ENCODE measurements at places on chromosomes 12 and 14. TPM values are rescaled to one million over a fixed set of nuclear protein-coding genes. Genes with fewer than 3 reads are reported as not detected.

DNA sequence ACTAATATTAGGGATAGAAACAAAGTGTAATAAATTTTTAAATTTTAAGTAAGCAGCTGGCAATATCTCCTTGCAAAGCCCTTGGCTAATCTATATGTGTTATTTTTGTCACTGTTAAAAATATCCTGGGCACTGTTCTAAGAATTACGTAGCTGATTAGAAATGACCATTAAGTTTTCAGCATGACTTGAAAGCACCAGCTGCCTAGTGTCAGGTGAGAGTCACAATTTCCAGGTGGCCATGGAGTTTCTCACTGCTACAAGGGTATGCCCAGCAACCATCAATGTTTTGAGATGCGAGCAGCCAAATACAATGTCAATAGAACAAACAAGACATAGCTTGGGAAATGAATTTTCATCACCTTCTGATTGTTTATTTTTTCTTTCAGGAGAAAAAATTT lies 23.3 kb upstream of the GYS2 start:
- no peak for DNase-seq

DNA sequence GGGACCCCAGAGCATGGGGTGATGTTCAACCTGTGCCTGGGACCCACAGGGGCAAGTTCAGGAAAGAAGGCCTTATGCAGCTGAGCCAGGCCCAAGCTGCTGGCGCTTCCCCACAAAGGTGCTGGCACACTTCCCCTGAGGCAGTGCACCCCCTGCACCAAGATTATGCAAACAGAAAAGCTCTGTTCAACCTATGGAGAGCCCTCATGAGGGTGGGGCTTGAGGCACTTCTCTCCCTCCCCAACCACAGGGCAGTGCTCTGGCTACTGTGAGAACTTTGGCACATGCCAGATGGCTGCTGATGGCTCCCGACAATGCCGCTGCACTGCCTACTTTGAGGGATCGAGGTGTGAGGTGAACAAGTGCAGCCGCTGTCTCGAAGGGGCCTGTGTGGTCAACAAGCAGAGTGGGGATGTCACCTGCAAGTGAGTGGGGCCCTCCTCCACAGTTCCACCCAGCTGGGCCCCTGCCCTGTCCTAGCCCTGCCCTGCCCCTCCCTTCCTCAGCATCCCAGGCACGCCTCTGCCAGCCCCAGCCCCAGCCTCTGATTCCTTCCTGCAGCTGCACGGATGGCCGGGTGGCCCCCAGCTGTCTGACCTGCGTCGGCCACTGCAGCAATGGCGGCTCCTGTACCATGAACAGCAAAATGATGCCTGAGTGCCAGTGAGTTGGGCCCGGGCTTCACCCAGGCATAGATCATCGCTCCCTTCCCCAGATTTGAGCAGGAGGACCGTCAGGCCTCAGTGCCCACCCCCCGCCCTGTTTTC lies 5.5 kb upstream of the NXPH4 start:
- DNase-seq = no peak

DNA sequence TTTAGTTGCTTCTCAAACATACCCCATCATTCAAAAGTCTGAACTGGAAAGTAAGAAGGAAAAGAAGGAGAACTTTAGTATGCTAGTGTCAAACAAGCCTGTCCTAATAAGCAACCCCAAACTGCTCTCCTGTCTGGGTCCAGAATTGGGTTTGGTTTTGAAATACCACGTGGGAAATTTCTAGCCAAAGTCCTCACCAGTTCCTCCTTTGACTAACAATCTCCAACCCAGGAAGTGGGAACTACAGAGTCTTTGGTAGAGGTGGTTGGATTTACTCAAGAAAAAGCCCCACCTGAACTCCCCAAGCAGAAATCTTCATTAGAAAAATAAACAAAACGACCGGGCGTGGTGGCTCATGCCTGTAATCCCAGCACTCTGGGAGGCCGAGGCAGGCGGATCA lies 17.4 kb upstream of the EIF4B start:
- no peak for DNase-seq

DNA sequence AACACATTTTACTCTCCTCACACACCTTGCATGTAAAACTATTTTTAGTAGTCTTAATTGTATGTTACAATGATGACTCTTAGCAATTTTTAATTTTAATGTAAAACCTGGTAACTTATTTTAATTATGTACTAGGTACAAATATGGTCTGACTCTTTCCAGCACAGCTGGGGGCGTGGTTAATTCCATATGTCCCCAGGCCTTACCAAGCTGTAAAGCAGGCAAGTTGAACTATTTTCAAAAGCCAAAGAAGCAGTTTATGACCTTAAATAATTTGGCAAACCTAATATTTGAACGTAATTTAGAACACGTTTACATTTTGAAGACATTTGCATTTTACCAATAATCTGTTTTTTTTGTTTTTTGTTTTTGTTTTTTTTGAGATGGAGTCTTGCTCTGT lies 9.3 kb upstream of the ACOT6 start:
- no peak for DNase-seq

DNA sequence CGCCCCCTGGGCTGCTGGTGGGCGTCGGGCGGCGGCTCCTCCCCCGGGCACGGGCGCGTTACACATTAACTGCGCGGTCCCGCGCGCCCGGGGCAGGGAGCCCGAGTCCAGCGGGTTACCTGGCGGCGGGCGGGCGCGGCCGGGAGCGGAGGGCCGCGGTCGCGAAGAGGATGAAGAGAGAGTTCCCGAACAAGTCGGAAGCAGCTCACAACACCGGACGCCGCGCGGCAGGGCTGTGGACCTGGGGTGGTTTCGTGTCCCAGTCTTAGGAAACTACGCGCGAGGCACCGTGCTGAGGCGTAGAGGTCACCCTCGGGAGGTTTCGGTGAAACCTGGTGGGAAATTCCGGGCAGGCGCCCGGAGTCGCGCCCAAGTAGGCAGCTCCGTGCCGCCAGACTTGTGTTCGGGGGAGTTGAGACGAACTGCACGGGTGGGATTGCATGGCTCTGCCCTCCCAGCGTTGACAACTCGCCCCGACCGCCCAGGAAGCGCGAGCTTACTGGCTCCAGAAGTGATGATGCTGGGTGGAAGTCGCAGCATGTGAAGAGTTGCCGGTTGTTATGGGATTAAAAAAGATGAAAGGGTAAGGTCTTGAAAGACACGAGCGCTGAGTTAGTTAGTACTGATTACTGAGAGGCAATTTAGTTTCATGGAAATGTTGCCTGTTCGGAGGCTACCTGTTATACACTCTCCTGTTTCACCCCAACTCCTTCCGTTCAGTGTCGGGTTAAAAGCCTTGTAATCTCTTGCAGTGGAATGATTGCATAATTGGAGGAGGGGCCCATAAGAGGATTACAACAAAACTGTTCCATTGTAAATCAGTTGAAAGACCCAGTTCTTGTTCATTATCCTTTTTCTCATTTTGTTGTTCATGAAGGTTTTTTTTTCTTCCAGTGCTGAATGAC lies 879 bp downstream of the RAB3IP start:
- DNase-seq = peak; percentile 62

DNA sequence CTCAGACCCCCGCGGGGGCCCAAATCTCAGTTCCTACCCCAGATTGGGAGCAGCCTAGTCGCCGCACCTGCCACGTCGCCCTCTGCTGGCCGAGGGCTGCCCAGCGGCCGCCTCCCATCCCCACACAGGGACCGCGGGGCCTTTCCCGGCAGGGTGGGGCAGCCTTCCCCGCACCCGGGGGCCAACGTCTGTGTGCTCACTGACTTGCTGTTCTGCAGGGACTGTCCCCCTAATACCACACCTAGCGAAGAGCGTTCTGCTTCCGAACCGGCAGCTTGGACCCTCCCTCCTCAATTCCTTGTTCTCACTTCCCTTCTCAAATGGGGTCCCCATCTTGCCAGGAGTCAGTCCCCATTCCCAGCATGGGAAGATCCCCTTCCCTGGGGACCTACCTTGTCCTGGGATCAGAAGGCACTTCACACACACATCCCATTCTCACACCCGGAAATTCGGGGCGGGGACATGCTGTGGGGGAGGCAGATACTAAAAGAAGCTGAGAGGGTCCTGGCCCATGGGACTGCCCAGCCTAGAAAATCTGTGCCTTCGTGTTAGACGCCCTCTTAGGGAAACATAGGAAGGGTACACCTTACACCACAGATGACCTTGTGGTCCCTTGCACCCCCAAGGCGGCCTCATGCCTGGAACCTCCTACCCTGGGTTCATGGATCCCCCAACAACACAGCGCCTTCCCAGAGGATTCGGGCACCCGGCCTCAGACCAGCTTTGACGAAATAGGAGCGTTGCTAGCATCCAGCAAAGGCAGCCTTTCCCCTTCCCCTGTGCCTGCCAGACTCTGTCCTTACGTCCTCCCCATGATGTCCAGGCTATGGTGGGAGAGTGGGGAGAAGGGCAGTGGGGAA lies 16.4 kb downstream of the ACVRL1 start:
- peak; percentile 81 for DNase-seq

DNA sequence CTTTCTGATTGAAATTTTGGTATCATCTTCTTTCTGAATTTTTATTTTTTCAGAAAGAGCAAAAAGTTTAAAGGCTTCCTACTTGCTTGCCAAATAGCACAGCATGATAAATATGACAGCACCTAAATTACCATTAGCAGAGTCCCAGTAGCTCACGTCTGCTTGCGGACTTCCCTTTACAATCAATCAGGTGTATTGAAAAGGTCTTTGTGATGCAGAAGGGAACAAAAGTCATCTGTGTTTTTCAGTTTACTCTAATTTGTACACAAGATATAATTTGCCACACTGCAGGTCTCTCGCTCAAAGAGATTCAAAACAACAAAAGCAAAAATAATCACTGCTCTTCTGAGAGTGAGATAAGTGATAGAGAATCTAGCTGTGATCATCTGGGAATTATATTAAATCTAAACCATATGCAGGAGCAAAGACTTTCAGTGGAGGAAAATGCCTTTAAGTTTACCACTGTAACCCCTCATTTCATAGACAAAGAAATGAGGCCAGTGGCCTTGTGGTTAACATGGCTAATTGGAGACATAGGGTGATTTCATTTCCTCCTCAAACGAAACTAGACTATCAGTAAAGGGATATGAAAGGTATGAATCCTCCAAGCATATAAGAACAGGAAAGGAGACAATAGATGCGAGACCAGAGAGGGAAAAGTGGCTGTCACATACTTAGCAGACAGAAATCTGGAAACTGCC lies 240.8 kb upstream of the TMPO start:
- no peak for DNase-seq

DNA sequence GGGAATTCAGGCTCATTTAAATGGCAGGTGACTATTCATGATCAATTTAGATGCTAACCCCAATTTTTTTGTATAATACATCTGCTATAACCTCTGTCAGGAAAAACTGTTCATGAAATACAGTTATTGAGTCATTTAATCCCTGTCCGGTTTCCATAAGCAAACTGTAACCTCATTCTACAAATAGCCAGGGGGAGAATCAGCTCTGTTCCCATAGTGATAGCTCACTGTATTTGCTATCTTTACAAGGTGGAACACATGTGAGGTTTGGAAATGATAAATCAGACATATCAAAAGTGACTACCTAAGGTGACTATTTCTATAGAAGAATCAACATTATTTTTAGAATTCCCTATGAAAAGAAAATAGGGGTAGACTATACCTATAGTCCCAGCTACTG lies 38.6 kb upstream of the VPS33A start:
- no peak for DNase-seq

DNA sequence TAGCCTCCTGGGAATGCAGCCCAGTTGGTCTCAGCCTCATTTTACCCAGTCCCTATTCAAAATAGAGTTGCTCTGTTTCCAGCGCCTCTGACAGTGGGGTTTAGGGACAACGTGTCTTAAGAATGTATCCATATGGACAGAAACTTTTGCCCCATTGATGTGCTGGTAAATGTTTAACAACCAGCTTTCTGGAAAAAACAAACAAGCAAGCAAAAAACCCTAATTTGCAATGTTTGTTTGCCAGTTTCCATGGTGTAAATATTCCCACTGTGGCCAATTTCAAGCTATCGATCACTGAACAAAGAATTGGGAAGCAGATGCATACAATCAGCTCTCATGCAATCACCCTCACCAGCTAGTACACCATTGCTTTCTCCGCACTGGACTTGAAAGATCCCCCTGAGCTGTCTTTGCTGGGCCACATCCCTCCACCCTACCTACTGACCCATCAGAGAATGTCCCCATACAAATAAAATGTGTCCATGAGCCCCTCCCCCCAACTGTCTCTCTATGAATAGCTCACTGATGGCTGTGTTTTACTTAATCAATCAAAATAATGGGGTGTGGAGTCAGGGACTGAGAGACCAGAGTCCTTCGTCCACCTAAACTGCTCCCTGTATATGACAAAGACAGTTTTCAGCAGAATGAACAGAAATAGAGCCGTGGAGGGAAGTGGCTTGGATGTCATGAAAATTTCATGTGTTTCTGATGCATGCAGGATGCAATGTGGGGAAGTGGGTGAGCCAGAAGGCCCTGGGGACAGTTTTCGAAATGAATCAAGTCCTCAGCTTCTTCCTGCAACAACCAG lies 40.8 kb downstream of the CCDC60 start:
- DNase-seq = no peak

Gene VDR
- total RNA-seq = 1.9 TPM

Gene KLRK1
- 3.1 TPM for total RNA-seq

Gene DUSP16
- total RNA-seq = 28.6 TPM

All from sciatic nerve (tissue), 2 donors.